Cerebellum (tissue), 4 donors: ENCODE measurements at places on chromosomes 2 and 18.

- no peak for DNase-seq
Measured at GRCh38 chr18:11167778-11168177, 18.4 kb upstream of the PIEZO2 start.

DNA sequence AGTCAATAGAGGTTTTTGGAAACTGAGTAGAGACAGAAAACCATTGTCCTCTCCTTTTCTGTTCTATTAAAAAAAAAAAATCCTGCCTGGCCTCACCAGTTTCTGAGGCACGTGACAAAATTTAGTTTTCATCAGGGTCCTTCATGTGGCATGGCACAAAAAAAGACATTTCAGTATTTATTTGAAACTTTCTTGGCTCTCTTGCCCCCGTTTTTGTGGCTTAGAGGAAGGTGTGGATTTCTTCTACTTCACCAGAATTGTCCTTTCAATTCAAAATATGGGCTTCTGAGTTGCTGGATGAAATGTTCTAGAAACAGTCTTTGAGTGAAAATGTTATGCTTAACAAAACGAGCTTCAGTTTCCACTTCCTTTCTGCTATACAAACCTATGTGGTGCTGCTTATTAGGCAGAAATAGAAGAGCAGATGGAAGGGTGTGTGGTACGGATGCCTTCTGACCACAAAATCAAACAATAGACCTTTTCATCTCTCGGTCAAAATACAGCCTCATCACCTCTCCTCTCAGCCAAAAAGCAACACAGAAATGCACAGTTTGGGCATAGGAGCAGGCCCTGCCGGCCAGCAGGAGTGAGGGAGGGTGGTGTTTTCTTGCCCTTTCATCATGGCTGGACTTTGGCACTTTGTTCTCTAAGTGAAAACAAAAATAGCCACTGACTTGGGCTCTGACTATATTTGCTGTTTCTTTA, 89.2 kb downstream of the SH3RF3 start:
- DNase-seq, result no peak

- DNase-seq, result no peak
Measured at GRCh38 chr18:9365406-9365805, 30.8 kb downstream of the TWSG1 start.

DNA sequence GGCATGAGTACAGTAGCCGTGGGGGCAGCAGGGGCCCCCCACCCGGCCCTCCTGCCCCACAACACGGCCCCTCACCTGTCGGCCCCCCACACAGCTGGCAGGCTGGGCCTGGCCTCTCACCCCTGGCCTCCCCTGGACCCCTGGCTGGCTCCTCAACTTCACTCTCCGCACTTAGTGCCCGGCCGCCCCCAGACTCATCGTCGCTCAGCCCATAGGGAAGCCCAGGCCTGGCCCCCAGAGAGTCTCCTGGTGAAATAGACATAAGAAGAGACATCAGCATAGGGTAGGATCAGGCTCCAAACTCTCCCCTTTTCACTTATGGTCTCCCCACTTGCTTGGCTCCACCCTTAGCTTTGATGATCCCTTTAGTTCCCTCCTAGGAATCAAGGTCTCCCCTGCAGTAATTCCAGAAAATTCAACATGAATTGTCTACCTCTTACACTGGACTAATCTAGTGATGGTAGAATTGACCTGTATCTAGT, 1.7 kb downstream of the ZNF513 start:
- DNase-seq, result no peak

- DNase-seq, result no peak
Measured at GRCh38 chr2:64276417-64277095, 132.3 kb upstream of the PELI1 start.

DNA sequence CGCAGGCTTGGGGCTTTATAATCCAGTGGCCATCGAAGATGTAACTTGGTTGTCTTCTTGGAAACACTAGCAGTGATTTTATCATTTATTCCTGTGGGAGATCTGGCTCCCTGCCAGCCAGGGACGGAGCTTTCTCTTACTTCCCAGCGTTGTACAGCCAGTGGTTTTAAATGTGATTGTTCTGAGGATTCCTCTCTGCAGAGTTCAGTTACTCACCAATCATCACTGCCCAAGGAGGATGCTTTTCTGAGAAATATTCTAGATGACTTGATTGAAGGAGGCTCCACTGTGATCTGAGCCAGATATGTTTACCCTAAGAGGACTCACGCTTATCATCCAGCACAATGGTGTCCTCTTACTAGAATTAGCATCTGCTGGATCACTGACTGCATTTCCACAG, 744.3 kb downstream of the RNF144A start:
- DNase-seq, result no peak

GRCh38 chr2:105114551-105114950, 76.7 kb downstream of the MRPS9 start:
- DNase-seq, result peak; percentile 60

DNA sequence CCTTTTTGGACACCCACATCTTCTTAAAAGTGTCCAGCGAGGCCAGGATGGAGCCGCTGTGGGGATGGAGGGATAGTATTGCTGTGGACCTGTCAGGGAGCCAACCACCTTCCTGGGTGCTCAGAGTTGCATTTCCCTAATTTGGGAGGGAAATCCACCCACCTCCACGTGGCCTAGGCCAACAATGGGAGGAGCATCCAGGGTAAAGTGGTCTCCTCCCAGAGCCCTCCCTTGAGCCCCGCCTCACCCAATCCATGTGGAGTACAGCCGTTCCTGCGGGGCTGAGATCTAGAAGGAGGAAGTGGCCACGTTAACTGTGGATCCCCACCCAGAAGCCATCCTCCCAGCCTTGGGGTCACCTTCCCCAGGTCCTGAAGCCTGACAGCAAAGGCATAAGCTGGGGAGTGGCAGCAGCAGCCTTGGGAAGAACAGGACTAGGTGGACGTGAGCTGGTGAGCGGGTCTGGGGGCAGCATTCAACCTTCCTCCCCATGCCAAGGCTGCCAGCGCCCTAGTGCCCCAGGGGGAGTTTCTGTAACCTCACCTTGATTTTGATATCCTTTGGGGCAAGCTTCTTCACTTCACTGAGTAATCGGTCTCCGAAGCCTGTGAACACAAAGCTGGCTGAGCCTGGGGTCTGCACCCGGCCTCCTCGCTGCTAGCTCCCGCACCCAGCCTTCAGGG, 6.8 kb downstream of the ACTR1B start:
- DNase-seq, result no peak

DNA sequence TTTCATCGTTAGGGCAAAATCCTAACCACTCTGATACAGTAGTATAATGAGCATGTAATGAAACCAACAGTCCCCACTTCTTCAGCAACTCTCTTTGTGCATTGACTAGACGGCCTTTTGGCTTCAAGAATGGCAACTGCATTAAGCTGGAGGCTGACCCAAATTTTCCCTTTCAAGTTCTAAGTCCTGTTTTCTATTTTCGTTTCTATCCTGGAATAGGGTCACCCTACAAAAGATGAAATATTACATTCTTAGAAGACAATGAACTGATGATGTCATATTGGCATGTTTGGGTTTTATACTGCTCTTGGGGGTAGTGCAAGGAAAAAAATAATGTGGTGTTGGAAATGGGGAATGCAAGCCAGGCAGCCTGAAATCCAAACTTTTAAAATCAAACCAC, 254.4 kb downstream of the ETAA1 start:
- no peak for DNase-seq

- DNase-seq, result no peak
Measured at GRCh38 chr2:241545106-241545505, 13.4 kb upstream of the BOK start.

GRCh38 chr18:22839340-22839821, 93.7 kb upstream of the RBBP8 start:
- DNase-seq, result no peak

GRCh38 chr2:207819839-207820784, 50.4 kb upstream of the FZD5 start:
- DNase-seq, result peak; percentile 7

DNA sequence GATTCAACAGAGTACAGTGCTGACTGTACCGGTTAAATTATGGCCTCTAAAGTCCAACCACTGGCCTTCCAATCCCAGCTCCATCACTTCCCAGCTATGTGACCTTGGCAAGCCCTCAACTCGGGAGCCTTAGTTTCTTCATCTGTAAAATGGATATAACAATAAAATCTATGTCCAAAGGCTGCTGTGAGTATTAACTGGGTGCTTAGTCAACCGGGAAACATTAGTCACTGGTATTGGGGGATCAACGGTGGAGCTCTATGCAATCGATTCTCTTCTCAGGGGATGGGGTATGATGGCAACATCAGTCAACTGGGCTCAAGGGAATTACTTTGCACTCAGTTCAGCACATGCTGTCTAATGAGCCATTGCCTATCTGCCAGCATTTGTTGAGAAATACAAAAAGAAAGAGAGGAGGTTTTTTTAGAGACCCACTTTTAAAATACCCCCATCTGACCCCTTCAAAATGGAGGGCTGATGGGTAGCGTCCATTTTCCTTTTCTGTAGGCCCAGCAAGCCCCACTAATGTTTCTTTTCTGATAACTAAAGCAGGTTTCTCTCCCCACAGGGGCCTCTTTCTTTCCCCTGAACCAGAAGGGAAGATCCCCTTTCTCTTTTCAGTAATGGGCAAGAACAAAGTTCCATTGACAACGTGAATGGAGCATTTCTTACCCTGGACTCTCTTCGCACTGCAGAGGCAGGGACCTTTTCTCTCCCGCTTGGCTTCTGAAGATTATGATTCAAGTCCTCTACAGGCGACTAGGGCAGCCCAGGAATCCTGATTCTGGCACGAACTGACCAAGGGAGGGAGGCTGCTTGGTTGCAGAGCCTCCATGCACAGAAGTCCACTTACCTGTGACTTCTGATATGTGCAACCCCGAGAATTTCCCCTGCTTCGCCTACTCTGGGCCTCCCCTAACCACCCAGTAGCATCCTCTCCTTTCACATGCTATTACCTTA, 8.7 kb upstream of the AGFG1 start:
- no peak for DNase-seq

DNA sequence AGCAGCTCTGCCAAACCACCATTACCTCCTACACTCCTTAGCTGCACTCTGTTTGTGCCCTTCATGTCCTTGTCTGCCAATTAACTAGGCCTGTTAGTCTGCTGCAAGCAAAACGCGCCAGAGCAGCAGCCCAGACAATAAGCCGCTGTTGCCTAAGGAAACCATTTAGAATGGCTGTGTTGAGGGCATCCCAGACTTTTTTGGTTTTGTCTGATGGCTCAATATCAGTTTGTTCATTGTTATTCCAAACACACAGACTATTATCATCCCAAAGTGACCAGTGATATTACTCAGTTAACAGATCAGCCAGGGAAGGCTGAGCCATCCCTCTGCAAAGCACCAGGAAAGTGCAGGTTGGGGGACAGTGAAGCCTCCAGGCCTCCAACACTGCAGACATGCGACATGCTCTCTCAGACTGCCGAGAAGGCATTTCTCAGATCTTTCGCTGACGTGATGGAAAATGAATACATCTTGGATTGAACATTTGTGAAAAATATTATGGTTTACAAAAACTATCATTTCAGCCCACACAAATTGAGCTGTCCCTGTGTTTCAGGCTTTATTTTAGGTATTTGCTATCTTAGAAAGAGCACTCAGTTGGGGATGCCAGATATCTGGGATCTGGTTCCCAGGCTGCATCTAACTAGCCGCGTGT, 182.0 kb upstream of the HNRNPA3 start:
- DNase-seq, result no peak

DNA sequence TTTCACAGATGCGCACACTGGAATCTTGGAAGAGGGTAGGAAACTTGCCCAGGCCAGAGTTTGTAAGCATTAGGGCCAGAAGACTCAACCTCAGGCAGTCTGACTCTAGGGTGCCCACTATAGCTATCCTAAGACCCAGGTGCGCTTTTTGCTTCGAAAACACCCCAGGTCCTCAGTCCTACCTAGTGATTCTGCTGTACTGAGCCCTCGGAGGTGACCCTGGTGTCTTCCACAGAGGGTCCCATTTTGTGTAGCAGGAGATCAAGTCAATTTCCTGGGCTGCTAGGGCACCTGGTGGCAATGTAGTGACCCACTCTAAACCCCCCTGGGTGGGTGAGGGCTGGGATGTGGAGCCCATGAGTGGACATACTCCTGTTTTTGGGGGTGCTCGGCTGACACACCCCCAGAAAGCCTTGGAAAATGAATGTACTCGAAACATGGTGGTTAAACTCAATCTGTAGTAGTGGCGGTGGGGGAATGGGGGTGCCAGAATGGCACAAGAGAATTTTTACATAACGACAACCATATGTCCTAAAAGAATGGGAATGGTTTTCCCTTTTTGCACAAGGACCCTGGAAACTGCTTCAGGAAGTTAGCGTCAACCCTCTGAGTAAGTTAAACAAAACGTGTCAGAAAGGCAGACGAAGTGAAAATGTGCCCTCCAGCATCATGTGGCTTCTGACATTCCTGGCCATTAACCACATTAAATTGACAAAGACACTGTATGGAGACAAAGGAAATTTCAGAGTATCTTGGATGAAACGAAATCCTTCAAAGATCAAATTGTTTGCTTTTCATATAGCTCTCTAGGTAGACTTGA, 218.0 kb upstream of the COPS8 start:
- no peak for DNase-seq

DNA sequence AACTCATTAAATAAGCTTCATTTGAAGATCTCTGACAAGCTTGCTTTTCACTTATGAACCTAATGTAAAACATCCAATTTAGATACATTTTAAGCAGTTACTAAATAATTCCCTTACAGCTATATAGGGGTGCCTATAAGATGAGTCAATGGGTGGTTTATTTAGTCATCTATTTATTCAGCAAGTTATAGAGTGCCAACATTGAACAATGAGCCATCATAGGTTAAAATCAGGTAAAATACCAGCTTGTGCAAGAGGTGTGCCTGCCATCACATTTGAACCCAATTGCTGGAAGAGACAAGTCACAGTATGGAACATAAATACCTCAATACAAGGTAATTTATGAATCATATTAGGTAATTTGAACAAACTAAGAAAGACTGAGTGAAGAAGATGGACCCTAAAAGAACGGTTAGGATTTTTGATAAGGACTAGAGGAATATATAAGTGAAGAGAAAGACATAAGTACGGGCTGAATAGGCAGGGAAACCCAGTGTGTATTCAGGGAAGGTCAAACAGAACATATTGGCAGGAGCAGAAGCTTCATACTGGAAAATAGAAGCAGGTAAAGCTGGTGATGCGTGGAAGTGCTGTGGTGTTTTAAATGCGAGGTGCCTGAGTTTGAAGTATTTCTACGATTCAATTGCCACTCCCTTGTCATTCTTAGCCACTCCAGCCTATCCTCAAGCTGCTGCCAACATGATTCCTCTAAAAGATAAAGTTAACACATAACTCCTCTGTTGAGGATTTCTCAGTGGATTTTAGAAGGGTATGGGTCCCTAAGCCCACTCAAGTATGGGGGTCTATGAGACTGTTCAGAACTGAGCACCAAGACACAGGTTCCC, 18.9 kb upstream of the STAT4 start:
- DNase-seq, result no peak

DNA sequence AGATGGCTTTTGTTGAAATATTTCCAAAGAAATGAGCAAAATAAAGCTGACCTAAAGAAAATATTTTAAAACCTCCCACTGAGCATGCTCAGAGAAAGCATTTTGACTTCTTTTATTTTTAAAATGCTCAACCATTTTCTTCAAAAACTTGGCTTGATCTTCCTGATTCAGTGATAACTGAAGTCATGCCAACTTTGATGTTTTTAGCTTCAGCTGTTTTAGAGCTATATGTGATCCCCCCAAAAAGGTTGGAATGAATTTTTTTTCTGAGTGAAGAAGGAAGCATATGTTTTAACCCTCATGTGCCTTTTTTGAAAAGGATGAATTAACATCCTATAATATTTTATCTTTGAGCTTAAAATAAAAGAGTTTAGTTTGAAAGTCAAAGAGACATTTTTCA, 612.0 kb downstream of the ARHGAP15 start:
- no peak for DNase-seq
